ENCODE measurements at places on chromosomes 2 and 18. TPM values are rescaled to one million over a fixed set of nuclear protein-coding genes. Genes with fewer than 3 reads are reported as not detected.
A peak's percentile ranks its signal among the peaks of the same experiment; 100 is the strongest.

DNA sequence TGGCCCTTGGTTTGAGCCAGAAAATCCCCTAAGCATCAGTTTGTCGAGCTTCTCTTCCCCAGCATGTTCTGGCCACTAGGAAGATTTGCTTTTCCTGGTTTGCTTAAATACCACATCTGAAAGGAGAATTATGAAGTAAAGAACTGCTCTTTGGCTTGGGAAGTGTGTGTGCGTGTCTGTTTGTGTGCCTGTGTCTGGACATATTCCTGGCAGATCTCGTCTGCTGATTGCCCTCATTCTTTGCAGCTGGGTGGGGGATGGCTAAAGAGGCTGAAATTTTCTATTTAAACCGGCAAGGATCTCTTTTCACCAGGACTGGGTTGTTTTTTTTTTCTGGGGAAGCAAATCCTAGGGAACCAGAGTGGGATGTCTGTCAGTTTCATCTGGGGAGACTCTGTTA is 57.3 kb upstream of the MBOAT2 start:
- no peak for DNase-seq

DNA sequence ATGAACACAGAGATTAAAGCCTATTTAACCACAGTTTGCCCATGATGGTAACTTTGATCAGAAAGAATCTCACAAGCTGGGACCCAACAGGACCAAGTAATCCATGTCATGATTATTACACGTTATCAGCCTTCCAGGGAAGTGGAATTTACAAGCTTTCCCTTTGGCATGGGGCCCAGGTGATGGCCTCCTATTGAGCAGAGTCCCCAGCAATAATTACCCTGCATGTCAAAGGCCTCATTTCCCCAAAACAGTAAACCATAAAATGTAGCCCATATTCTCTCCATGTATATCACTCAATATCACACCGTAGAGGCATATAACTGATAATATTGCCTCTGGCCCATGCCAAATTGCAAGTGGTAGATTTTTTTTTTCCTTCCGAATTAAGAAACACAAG is 38.9 kb downstream of the PRKRA start:
- DNase-seq, result no peak

DNA sequence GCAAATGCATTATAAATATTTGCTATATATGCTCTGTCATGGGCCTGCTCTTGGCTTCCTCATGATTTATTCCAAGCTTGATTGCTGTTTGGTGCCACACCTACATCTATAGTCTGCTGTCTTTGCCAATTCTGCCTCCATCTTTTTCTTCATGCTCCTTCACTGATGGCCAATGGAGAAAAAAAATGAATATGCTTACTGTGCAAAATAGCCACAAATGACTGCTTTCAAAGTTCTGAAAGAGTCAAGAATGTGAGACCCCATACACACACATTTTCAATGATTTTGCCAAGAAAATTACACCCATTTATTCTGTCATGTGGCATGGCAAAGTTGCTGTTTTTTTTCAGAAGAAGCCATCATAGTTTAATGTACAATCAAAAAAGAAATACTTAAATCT is 305.6 kb upstream of the LRRTM1 start:
- no peak for DNase-seq

GRCh38 chr2:12448846-12449505 is 267.8 kb upstream of the TRIB2 start:
- DNase-seq, result no peak

GRCh38 chr2:219426068-219426443 is 7.9 kb downstream of the DES start:
- DNase-seq, result no peak

DNA sequence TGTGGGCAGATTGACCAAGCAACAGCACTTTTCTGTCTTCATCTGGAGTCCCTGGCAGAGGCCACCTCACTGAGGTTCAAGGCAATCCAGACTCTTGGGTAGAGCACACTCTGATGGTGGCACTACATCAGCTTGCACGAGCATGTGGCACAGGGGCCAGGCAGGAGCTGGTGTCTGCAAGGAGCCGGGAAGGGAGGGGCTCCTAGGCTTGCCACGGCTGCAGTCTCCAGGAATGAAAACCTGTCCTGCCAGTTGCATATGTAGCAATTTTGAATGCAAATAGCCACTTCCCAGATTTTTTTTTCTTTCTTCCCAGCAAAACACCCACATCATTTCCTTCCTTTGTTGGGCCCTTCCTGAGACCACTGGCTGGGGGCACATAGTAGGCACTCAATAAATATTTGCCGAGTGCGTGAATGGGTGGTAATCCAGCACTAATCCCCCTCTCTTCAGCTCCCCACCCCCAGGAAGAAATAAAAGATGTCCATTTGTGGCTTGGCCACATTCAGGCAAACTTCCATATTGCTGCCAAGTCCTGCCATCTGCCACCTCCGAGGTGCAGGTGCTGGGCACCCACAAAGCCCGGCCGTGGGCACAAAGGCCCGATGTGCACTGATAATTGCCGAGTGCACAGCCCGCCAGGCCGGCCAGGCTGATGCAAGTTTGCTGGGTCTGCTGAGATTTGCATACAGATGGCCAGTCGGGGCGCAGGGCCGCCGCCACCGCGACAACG is 72.4 kb downstream of the MYCN start:
- DNase-seq, result no peak

DNA sequence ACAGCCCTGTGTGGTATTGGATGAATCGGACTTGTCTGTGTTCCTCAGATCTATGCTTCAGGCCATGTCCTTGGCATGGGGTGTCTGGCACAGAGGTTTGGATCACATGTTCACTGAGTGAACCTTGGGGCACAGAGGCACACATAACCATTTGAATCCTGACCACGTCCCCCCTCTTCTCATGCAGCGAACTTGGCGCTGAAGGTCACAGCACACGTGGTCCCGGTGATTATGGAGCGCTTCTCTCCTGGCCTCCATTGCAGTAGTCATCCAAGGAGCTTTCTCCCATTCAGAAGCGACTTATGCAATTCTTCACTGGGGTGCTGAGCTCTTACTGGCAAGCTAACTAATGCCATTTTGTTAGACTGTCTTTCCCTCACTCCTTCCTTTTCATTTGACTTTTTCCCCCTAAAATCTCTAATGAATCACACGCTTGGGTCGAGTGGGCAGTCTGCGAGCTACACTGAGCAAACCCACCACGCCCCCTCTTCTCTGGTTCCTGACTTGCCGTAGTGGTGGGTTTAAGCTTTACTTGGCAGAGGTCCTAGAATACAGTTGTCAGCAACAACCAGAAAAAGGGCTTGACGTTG is 59.4 kb downstream of the KCNG2 start:
- DNase-seq, result no peak

GRCh38 chr2:239020541-239021041 is 172.7 kb downstream of the TWIST2 start:
- DNase-seq, result peak; percentile 49

ADRA2B gene
- 3.2 TPM for total RNA-seq

TMEM247 gene
- total RNA-seq, result not detected

CD8A gene
- total RNA-seq, result 2.6 TPM

AFF3 gene
- 14.2 TPM for total RNA-seq

DNAJC27 gene
- 23.0 TPM for total RNA-seq

Data from sciatic nerve (tissue), 2 donors.